ENCODE measurements at places on chromosomes 11 and 22.

- no peak for DNase-seq
These were observed 89.4 kb upstream of the IGLL5 start for GRCh38 chr22:22798232-22798616.

DNA sequence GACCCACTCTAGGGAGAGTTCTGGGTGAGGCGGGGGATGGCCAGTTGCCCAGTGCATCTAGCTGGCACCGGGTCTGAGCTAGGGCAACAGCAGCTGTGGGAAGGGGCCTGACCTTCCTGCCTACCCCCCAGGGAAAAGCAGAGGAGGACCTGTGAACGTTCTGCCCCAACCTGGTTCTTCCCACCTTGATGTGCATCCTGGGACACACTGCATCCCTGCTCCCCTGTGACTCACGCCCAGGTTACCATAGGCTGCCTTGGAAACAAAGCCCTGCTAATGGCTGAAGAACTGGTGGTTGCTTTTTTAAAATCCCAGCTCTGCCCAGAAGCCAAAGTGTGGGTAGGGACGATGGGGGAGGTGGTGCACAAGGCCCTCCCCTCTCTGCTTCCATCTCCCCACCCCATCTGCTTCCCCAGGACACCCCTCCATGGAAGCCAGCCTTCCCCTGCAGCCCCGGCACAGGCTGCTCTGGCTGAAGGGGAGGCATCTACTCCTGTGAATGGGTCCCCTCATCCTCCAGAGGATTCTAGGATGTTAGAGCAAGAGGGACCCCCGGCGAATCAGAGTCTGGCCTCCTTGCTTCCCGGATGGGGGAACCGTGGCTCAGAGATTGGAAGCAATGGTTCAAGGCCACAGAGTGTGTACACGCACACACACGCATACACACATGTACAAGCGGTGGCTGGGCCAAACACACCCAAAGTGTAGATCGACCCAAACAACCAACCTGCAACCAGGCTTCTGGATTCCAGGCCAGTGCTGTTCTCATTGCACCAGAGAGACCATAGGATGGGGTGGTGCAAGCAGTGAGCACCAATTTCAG, 7.6 kb upstream of the C11orf96 start:
- DNase-seq = no peak

DNA sequence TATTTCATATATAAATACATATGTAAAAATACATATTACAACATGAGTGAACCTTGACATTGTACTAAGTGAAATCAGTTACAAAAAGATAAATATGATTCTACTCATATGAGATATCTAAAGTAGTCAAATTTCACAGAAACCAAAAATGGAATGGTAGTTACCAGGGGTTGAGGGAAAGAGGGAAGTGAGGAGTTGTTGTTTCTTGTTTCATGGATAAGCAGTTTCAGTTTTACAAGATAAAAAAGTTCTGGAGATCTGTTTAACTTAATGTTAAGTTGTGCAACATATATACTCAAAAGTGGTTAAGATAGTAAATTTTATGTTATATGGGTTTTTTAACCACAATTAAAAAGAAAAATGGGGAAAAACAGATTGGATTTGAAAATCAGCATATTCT, 107.7 kb downstream of the ELP4 start:
- DNase-seq = no peak

- DNase-seq = no peak
These were observed 21.2 kb upstream of the OSBPL5 start for GRCh38 chr11:3186166-3186953.

GRCh38 chr11:46108751-46109150, 12.5 kb downstream of the PHF21A start:
- DNase-seq = no peak

Data from H54 (cell line).